ENCODE measurements at places on chromosomes 3 and 15. TPM values are rescaled to one million over a fixed set of nuclear protein-coding genes. Genes with fewer than 3 reads are reported as not detected.

DNA sequence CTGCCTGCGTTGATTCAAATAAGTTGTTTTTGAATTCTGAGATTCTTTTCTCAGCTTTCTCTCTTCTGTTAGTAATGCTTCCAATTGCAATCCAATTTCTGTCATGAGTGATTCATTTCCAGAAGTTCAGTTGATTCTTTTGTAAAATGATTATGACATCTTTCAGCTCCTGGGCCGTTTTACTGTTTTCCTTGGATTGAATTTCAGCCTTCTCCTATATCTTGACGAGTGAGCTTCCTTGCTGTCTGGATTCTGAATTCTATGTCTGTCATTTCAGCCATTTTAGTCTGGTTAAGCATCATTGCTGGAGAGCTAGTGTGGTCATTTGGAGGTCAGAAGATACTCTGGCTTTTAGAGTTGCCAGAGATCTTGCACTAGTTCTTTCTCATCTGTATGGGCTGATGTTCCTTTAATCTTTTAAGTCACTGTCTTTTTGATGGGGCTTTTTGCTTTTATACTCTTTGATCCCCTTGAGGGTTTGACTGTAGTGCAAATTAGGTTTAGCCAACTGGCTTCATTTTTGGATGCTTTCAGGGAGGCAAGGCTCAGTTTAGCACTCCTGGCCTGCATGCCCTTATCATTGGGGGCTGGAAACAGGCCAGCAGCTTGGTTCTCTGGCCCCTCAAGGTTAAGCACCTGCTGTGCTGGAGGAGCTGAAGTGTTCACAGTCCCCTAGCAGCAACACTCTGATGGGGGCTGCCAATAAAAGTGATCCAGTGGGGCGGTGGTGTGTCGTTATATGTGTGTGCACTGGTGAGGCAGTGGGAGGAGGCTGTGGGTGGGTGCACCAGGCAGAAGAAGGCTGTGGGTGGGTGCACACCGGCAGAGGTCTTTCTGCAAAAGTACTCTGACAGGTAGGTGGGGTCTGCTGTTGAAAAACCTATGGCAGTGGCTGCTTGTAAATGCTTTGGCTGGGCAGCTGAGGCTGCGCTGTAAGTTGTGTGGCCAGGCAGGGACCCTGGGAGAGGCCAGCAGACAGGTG lies 51.2 kb downstream of the MCTP2 start:
- DNase-seq, result peak; percentile 22

- peak; percentile 88 for DNase-seq
Measured at GRCh38 chr3:89565098-89565497, 457.7 kb downstream of the EPHA3 start.

DNA sequence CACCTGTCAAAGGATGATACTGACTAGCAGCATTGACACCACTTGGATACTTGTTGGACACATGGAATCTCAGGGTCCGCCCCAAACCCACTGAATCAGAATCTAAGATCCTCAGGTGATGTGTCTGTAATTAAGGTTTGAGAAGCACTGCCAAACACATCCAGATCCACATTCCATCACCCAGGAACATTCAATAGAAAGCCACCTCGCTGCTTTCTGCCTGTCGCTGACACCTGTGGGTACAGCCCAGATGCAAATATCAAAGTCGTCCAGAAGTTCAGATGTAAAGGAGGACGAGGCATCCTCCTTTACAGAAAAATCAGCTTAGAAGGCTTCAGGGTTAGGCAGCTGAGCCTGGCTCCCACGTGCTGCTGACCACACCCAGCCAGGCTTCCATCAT lies 5.2 kb upstream of the RPS17 start:
- DNase-seq, result no peak

DNA sequence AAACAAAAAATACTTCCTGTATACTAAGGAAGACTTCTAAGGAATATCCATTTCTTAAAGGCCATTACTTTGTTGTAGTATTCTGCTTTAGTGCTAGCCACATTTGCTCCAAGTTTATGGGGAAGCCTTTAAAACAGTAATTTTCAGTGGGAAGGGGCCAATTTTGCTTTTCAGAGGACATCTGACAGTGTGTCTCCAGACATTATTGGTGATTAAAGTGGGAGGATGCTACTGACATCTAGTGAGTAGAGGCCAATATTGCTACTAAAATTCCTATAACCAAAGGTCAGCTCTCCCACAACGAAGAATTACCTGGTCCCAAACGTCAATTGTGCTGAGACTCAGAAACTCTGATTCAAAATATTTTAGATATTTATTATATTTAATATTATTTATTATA lies 24.8 kb downstream of the SLC28A2 start:
- peak; percentile 23 for DNase-seq

DNA sequence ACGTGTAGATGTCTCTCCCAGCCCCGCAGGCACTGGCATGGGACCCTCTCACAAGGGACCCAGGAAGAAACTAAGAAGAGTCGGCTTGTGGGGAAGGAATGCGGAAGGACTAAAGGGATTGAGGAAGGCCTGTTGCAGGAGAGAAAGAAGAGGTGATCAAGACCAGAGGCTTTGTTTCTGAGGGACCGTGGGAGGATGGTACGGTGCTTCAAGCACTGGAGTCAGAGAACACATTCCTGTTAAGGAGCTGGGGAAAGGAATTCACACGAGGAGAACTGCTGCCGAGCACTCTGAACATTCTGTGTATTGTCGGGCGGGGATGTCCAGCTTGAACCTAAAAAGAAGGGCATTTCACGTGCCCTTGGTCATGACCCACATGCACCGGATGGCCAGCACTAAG lies 91.4 kb downstream of the TAMM41 start:
- DNase-seq, result no peak

DNA sequence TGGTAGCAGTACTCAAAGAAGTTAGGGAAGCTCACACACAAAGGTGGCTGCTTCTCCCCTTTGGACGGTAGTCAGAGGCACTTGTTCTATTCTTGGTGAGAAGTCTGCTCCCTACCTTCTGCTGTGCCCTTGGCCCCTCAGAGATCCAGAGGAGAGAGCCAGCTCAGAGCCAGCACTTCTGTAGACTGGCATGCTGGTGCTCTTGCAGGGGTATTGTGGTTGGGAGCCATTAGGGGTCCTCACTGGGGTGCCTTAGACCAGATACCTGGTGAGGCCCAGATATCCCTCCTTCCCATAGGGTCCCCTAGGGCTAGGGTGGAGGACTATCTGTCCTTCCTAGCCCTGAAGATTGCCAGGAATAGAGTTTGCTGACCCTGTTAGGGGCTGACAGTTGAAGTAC lies 140.6 kb downstream of the EEFSEC start:
- DNase-seq, result no peak

MEGF11 gene
- total RNA-seq, result 0.07 TPM

CFAP100 gene
- not detected for total RNA-seq
